ENCODE measurements at places on chromosomes 12 and 14. TPM values are rescaled to one million over a fixed set of nuclear protein-coding genes. Genes with fewer than 3 reads are reported as not detected.

NFE2 gene
- total RNA-seq = not detected

C1S gene
- 4.7 TPM for total RNA-seq

GPR33 gene
- not detected for total RNA-seq

DAD1 gene
- 163 TPM for total RNA-seq

TNFAIP2 gene
- total RNA-seq = not detected

A2ML1 gene
- not detected for total RNA-seq

RPL10L gene
- total RNA-seq = not detected

MAPKAPK5 gene
- total RNA-seq = 63.4 TPM

ARHGEF40 gene
- 2.2 TPM for total RNA-seq

DNA sequence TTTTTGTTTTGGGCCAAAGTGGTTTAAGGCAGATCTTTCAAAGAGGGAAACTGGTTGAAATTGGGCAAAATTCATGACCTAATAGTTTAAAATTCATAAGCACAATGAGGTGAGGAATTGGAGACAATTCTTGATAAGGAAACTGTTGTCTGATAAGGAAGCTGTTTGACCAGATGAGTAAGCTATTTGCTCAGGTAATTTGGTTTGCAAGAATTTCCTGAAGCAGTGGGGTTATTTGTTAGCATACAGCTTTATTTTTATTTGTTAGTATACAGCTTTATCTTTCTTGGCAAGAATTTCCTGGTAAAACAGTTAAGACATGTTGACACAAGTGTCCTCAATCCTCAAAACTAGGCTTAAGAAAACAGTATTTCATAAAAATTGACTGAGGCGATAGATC lies 559.0 kb downstream of the GALC start:
- DNase-seq = no peak
- peaks cover 3% of the 10 kb centered on the region for H3K36me3 ChIP-seq
- H3K4me1 ChIP-seq = no peaks in the 10 kb centered on the region
- H3K4me3 ChIP-seq = no peak overlapping the region
